Activated CD8-positive, alpha-beta memory T cell treated with anti-CD3 and anti-CD28 coated beads for 24 hours (primary cell): ENCODE measurements at places on chromosomes 5 and 9.

- no peak for DNase-seq
Measured at GRCh38 chr5:131899686-131900085, 45.8 kb downstream of the MEIKIN start.

- no peak for DNase-seq
Measured at GRCh38 chr9:20226345-20226744, 396.0 kb downstream of the MLLT3 start.

DNA sequence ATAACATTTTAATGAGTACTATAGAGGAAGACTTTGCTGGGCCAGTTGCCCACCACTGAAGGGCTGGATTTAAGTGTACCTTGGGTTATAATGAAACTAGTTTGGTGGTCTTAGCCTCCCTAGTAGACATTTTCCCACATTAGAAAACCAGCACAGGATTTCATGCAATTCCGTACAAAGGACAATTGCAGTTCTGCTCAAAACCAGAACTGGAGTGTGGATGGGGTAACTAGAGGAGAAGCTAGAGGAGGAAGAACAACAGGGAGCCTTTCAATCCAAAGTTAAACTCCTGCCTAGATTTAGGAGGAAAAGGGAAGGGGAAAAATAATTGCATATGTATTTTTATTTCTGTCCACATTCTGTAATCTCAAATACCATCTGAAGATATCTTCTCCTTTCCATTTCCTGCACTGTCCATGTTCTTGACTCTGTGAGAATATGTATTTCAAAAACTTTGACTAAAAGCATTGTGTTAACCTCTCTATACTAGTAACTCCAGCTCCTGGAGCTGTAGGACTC, 97.5 kb upstream of the SSBP2 start:
- no peak for DNase-seq

DNA sequence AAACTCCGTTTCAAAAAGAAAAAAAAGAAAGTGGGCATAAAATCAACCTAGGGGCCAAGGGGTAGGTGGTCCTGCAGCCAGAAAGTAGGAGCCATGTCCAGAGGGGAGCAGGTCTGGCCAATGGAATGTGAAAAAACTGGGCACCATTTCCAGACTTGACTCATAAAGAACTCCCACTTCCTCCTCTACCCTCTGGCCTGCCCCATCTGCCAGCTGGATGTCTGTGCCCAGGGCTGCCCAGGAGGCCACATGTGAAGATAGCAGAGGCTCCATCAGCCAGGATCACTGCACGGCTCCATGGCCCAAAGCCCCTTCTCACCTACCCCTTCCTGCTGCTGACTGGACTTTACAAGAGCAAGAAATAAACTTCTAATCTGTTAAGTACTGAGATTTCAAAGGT, 42.1 kb upstream of the EEIG1 start:
- DNase-seq: no peak

- no peak for DNase-seq
Measured at GRCh38 chr9:95139126-95139525, 178.4 kb downstream of the FANCC start.

DNA sequence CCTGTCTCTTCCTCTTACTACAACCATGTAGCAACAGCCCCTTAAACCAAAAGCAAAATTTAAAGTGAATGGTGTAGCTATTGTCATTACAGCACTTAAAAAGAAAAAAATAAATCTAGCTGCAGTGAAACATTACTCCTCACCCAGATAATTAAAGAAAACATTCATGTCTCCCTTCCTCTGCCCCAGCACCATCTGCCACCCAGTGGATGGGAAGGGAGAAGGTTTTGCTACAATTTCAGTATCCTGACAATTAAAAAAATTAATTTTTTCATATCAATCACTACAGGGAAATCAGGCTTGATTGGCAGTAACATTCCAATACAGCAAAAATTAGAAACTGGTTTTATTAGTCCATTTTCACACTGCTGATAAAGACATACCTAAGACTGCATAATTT, 147.4 kb upstream of the PUM3 start:
- DNase-seq: no peak

- no peak for DNase-seq
Measured at GRCh38 chr5:138028971-138029365, 3.9 kb downstream of the FAM13B start.

DNA sequence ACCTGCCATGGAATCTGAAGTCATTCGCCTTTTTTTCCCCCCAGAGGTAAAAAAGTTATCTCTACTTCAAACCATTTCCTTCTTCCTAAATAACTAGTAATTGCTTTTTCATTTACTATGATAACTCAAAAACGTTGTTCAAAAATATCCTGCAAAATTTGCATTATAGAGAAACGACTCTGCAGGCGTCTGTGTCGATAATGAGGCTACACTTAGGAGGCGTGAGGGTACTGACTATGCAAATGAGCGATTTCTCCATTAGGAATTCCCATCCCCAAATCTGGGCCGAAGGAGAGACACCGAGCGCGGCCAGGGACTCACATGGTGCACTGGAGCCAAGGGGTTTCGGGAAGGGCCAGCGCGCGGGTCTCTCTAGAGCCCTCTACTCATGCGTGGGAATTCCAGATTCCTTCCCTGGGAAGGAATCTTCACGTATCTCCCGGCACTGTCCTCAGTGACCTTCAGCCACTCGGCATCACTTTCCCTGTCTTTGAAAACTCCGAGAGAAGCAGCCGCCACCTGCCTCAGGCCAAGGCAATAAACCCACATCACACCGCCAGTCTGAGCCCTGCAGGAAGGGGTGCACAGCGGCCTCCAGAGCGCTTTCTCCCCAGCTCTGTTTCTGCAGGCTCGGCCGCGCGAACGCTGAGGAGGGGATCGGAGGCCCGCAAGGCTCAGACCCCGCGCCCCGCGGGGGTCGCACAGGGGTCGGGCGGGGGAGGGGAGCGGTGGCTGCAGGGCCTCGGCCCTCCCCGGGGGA, 718 bp upstream of the DENND4C start:
- peak; percentile 86 for DNase-seq

DNA sequence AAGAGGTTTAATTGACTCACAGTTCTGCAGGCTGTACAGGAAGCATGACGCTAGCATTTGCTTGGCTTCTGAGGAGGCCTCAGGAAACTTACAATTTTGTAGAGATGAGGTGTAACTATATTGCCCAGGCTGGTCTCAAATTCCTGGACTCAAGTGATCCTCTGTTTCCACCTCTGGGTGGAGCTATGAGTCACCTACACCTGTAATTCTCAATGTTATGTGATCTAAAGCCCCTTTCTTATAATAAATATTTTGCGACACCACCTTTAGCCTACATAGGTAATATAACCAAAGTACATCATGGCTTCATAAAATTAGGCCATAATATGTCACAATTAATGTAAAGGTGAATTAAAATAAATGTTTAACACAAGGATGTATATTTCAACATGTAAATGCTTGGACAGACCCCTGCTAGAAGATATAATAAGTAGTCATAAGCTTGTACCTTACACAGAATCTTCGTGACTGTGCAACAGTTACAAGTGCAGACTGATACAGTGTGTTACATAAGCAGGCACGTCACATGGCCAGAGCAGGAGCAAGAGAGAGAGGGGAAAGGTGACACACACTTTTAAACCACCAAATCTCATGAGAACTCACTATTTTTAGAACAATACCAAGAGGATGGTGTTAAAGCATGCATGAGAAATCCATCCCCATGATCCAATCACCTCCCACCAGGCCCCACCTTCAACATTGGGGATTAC, 29.8 kb upstream of the SPINK4 start:
- DNase-seq: no peak

GRCh38 chr5:25066239-25066638, 421.5 kb upstream of the CDH10 start:
- no peak for DNase-seq

DNA sequence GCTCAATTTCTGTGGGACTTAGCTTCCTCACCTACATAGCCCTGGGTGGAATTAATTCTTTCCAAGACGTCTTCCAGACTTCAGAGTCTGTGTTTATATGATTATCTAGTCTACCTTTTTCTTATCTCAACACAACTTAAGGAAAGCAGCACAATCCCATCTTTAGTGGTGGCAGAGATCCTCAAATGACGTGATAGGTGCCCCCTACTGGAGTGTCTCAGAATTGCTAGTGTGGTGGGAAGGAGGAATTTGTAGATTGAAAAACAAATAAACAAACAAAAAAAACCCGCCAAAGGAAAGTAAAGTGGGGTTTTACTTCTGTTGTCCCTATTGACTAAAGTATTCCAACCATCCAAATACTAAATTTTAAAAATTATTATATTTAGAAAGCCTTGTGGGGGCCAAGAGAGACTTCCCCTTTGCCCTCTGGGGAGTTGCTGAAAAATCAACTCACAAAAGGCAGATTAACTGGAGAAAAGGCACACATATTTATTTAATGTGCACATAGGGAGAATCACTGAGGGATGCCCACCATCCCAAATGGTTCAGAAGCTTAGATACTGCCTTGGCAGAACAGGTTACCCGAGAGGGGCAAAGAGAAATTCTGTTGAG, 283.3 kb downstream of the TMEM167A start:
- DNase-seq: peak; percentile 64

- peak; percentile 30 for DNase-seq
Measured at GRCh38 chr9:135513351-135513846, 7.8 kb upstream of the LCN1 start.

DNA sequence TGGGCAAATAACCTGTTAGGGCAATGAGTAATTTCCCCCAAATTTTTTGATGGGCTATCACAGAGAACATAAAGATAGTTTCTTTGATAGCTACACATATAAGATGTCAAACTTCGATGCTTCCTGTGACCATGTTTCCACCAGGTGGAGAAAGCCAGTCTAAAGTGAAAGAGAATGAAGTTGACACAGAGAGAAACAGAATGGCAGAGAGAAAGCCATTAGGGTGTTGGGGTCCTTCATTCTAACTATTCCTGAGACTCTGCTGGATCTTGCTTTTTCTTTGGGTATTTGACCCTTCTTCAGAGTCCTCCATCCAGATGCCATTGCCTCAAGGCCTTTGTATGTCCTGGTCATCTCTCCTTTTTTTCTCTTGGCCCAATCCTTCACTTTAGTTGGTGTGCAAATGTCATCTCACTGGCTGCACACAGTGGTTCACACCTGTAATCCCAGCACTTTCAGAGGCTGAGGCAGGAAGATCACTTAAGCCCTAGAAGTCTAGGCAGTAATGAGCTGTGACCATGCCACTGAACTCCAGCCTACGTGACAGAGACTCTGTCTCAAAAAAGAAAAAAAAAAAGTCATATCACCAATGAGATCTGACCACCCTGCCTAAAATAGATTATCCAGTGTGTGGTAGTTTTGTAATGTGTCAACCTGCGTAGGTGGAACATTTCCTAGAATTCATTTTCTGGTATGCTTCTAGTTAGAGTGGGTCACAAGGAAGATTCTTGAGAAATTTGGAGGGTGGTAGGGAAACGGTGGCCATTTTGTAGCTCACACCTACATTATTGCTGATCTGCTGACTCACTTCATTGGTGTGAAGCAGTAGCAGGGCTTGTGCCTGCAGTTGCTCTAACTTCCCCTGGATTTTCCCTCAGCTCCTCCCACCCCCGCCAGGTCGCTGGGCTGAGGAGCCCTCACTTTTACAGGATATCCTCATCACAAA, 20.8 kb upstream of the KIF2A start:
- DNase-seq: peak; percentile 84

DNA sequence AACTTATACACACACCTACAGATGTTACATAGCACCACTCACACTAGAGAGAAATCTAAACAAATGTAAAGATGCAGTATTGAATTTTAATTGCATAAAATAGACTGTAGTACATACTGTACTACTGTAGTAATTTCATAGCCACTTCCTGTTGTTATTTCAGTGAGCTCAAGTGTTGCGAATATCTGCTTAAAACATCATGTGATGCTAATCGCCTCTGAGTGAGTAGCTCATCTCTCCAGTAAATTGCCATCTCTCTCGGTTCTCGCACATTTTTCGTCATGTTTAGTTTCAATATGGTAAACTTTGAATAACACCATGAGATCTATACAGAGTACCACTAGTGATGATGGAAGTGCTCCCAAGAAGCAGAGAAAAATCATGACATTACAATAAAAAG, 22.0 kb upstream of the ARHGEF28 start:
- DNase-seq: no peak

- DNase-seq: no peak
Measured at GRCh38 chr9:128706671-128707381, 4.5 kb downstream of the PKN3 start.

- no peak for DNase-seq
Measured at GRCh38 chr5:6752782-6753181, 39.5 kb downstream of the TENT4A start.

DNA sequence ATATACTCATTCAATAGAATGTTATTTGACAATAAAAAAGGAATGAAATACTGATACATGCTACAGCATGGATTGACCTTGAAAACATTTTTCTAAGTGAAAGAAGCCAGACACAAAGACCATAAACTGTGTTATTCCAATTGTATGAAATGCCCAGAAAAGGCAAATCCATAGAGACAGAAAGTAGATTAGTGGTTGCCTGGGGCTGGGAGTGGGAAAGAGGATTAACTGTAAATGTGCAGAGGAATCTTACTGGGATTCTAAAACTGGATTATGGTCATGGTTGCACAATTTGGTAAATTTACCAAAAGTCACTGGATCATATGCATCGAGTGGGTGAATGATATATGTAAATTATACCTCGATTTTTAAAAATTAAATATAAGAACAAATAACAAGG, 88.1 kb downstream of the GLIS3 start:
- no peak for DNase-seq
